ENCODE measurements at places on chromosomes 6 and 20.

DNA sequence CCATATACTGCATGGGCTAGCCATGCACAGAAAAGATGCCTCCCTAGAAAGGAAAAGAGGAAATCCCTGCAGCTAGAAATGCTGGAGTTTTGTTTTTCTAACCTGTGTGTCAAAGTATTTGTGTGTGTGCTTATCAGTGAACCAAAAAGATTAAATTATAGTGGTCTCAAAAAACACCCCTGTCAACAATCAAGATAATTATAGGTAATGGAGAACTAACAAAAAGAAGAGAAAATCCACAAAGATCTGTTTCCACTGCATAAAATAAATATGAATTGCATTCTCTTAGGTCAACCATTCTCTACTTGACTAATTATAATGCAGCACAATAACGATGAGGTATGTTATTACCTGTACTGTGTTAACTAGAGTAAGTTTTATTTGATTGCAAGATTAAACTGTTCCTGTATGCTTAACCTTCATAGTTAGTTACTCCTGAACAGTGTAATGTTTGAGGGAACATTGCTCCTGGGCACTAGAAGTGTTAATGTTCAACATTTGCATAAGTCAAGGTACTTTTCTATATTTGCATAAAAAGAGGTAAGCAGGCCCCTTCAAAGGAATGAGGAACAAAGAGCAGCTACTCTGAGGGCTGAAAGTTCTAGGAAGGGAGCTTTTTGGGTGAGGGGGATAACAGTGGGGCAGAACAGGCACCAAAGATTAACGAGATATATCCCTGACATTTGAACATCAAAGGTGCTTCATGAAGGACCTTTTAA, 212.1 kb downstream of the BTBD9 start:
- no peak for DNase-seq

DNA sequence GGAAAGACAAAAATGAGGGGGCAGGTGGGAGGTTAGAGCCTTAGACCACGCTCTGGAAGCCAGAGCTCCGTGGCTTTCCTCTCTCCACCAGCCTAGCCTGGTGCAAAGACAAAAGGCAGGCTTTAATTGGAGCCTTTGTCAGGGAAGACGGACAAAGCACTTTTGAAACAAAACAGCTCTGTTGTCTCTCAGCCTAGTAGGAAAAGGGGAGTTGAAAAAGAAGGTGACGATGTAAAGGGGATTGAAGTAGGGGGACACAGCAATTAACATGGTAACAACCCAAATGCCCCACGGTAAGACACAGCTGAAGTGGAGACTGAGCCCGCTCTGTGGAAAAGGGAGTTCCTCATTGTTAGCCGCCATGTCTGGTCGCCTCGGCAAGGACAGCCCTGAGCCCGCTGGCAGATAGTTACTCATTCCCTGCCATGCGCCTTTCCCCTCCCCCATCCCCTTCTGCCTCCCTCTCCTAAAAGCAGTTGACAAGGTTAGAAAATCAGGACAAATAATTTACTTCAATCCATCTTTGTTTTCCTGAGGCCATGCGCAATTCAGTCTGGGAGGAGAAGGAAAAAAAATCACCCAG, 93.0 kb downstream of the TCP11 start:
- peak; percentile 66 for DNase-seq

DNA sequence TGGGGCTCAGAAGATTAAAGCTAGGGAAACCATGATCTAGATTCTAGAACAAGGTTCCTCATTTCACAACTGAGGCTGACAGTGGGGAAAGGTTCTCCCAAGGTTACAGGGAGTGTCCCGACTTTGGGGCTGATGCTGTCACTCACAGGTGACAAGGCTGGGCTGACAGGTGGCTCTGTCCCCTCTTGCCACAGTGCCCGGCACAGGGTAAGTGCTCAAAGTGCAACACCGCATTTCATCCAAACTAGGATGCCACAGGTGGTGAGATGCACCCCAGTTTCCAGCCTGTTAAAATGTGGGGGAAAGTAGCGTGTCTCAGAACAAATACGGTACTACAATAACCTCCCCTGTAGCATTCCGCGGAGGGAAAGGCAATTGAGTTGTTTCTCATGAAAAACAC, 7.8 kb downstream of the ZBP1 start:
- no peak for DNase-seq

DNA sequence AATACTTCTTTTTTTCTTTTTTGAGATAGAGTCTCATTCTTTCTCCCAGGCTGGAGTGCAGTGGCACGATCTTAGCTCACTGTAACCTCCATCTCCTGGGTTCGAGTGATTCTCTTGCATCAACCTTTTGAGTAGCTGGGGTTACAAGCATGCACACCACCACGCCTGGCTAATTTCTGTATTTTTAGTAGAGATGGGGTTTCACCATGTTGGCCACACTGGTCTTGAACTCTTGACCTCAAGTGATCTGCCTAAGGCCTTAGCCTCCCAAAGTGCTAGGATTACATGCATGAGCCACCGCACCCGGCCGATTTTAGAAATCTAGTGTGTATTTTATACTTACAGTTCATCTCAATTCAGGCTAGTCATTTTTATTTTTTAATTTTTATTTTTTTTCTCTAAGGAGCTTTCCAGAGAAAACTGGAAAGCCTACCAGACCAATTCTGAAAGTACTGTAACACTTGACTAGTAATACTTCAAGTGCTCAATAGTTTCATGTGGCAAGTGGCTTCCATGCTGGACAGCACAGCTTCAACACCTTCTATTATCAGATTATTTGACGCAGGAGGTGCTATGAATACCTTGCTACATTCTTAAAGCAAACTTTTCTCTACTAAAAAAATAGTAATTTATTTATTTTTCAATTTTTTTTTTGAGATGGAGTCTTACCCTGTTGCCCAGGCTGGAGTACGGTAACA, 25.0 kb downstream of the POLR1C start:
- DNase-seq: no peak

- no peak for DNase-seq
Observed at GRCh38 chr20:3863317-3863716, 16.7 kb downstream of the MAVS start.

- peak; percentile 74 for DNase-seq
Observed at GRCh38 chr6:53630533-53631226, 34.9 kb downstream of the KLHL31 start.

DNA sequence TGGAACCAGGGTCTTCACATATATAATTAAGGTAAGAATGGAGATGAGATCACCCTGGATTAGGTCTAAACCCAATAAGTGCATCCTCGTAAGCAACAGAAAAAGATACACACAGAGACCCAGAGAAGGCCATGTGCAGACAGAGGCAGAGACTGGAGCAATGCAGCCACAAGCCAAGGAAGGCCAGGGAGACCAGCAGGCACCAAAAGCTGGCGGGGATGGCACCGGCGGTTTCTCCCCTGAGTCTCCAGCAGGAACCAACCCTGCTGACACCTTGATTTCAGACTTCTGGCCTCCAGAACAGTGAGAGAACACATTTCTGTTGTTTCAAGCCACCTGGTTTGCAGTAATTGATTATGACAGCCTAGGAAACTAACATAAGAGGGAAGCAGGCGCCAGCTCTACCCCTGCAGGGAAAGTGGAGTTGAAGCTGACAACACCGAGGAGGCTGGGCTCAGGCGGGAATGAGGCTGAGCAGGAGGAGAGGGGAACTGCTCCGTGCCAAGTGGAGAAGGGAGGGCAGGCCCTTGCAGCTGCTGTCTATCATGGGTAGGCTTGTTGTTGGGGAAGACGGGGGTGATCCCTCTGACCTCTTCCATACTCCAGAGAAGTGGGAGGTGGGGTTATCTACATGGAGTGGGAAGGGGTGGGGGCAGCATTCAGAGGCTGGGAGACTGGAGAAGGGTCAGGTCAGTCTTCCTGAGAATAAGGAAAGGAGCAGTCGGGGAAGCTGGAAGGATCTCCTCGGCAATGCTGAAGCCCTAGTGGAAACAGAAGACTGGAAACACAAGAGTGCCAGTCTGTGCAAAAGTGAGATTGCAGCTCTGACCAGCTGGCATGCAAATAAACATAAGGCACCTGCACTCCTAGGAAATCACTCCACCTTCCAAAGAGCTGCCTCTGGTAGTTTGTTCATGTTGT, 72.7 kb downstream of the NFATC2 start:
- no peak for DNase-seq

DNA sequence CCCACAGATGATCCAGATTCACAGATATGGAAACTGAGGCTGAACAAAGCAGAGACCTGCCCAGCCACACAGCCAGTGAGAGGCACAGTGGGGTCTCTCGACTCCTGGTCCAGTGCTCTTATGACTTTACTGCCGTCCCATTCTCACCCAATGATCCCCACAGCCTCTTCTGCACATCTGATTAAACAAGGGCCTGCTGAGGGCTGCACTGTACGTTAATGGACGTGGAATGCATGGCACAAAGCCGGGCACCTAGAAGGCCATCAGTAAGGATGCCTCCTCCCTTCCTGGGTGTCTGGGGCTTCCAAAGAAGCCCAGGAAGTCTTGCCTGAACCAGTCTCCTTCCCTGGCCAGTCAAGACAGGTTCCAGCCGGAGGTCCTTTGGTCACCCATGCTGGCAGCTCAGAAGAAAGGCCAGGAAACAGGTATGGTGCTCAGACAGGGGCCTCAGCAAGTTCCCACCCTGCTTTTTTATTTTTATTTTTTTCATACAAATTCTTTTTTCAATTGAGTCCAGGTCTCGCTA, 3.8 kb downstream of the TFEB start:
- no peak for DNase-seq

- no peak for DNase-seq
Observed at GRCh38 chr20:44961011-44961869, 1.0 kb upstream of the TOMM34 start.

DNA sequence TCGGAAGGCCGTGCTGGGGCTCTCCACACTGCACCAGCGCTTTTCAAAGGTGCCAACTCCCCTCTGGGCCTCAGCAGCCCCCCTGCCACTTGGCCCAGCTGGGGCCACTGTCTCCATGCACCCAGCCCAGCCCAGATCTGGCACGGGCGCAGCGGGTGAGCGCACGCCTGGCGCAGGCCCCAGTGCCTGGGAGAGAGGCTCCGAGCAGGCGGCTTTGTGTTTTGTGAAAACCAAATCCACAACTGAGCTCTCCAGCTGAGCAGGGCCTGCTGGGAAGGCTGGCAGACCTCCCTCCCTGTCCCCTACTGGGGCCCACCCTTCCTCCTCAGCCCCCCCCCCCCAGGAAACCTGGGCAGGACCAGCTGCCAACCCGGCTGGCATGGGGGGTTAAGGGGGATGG, 17.0 kb downstream of the MDGA1 start:
- DNase-seq: no peak

GRCh38 chr6:8549074-8549790, 113.9 kb upstream of the SLC35B3 start:
- DNase-seq: no peak

GRCh38 chr6:142387997-142388815, 86.4 kb downstream of the ADGRG6 start:
- DNase-seq: peak; percentile 57

DNA sequence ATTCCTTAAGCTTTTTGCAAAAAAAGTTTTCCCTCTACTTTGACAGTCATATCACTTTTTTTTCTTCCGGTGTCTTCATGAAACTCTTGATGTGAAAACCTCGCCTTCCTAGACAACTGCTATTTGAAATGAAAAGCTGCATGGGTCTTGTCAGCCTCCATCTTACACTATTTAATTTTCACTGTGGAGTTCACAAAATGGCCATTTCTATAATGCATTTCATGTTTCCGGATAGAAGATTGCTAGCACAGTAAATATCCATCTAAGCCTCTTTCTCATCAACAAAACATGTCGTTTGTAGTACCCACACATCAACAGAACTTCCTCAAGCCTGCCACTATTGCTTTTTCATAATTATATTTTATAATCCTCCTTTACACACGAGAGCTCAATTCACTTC, 204.9 kb upstream of the ID4 start:
- DNase-seq: no peak

DNA sequence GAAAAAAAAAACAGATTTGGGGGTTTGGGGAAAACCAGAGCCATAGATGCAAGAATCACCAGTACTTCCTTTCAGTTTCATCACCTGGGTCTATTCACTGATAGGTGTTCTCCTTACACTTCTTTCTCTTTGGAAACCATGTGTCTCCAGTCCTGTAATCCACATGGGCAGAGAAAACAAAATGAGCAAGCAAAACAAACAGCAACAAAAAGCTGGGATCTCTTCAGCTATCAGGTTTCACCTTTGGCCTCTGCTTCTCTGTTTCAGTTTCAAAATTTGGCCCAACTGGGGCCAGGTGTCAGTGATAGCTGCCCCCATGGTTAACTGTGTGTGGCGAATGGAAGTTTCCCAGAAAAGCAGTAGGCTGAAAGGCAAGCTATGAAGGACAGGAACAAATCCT, 220.0 kb upstream of the THBS2 start:
- DNase-seq: no peak

DNA sequence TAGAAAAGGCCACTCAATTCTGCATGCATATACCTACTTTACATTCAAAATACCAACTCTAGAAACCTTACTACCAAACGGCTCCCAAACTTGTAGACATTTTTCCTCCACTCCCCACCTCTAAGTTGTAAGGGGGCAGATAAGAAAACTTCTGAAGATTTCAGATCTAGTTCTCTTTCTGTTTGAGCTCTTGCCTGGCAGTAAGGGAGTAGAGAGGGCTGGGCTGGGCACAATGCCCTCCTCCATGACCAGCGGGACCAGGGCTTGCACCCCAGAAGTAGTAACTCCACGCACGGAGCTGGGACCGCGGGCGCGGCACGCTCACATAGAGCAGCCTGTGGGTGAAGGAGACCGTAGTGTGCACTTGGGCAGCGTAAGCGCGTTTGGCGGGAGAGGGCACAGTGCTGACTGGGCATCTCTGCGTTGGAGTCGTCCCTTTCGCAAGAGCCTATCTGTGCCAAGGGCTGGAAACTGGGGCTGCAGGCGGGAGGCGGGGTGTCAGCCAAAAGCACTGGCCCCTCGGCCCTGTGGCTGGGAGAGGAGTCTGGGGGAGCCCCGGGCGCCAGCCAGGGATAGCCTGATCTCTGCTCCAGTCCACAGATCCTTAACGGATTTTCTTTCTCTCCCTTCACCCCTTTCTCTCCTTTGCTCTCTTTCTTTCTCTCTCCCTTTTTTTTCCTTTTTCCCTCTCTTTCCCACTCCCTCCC, 32.4 kb downstream of the PHACTR1 start:
- no peak for DNase-seq

GRCh38 chr6:125808591-125808990, 17.8 kb downstream of the NCOA7 start:
- no peak for DNase-seq

DNA sequence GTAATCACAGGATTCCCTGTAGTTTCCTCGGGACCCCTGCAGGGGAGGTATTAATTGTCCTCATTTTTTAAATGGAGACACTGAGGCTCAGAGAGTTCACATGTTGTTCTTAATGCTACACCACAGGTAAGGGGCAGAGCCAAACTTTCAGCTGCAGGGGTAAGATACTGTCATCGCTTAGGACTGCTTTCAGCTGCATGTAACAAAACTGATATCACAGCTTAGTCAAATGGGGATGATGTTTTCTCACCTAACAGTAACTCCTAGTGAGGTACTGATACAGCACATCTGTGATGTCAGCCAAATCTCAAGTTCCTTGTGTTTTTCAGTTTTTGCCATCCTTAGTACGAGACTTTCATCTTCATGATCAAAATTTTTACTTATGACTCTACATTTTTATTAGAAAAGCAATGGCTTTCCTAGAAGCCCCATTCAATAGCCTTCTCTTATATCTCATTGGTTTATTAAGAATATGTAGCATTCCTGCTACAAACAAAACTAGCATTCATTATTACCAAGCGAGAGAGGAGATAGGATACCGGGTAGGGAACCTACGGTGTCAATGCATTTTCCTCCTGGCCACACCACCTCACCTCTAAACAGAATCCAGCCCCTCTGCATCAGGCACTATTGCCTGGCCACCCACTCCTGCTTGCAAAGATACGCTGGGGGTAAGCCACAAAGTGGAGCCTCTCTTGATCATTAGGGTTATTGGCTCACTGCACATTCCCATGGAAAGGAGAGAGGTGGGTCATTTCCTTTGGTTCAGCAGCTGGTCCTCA, 557.5 kb downstream of the CD83 start:
- DNase-seq: no peak

GRCh38 chr6:116254297-116255056, 602 bp upstream of the TSPYL4 start:
- DNase-seq: no peak
